NCI-H69 (cell line): ENCODE measurements at places on chromosomes 1 and 21.

GRCh38 chr1:910881-911721, 12.6 kb upstream of the SAMD11 start:
- DNase-seq, result peak; percentile 68

GRCh38 chr1:68230484-68230802, 1.9 kb downstream of the WLS start:
- no peak for DNase-seq

DNA sequence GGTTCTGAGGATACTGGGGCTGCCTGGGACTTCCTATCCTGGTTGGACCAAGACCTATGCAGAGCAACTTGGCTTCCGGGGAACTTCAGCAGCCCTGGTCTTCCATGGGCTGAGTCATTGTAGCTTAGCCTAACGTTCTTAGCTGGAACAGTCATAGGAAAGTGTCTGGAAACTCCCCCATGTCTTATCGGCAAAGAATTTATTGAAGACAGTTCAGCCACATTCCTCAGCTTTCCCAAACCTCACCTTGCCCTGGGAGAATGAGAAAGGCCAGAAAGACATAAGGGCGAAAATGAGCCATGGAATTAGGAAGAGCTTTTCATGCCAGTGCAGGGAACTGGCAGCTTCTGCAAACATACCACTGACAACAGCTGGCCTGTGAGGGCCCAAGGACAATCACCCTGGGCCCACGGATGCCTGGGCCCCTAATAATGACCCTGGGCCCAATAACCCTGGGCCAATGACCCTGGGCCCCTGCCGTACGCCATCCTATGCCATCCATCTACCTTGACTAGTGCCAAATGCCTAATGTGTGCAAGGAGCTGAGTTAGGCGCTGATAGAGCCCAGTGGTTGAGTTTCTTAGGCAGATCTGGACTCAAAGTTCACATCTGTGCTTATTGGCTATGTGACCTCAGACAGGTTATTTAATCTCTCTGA, 114.4 kb upstream of the GADD45A start:
- no peak for DNase-seq

- DNase-seq, result no peak
These were observed 90.0 kb downstream of the ASH1L start for GRCh38 chr1:155472491-155473083.

- no peak for DNase-seq
These were observed 53.9 kb upstream of the AKT3 start for GRCh38 chr1:243903895-243904294.

DNA sequence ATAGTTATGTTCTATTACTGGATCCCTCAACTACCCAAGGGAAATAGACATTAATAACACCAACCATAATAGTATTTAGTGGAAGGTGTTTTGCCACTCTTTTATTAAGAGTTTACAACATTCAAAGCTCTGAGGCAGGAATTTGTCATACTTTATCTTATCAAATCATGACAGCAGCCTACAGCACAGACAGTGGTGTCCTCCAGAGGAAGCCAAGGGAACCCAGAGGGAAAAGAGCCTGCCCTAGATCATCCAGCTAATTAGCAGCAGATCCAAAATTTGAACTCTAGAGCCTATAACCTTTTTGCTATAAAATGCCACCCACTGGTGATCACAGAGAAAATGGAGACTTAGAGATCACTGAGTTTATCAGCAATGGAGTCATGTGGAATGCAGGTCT, 18.2 kb downstream of the VAV3 start:
- DNase-seq, result no peak

DNA sequence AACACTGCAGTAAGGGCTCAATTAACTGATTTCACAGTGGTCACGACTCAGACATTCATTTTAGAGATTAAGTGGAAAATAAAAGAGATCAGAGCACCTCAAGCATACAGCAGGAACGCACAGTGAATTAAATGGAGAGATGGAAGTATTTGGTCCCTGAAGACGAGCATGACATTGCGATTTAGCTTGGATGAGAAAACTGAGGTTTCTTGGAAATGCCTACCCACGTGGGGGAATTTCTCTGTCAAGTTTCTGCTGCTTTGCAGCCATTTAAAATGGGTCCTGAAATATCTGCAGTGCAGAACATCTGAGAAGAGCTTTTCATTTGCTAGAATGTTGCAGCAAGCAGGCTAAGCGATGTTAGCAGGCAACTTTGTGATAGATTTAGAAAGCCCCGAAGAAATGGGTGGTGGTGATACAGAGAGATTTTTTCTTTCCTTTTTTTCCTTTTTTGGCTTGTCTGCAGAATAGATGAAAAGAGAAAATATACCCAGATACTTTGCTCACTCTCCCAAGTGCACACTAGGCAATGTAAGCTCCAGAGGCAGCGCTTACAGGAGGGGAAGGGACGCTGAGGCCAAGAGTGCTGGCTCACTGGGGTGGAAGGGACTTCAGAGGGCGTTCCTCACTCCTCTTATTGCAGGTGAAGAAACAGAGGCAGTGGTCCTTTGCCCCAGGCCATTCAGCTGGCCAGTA, 258.0 kb downstream of the KCNJ6 start:
- no peak for DNase-seq

DNA sequence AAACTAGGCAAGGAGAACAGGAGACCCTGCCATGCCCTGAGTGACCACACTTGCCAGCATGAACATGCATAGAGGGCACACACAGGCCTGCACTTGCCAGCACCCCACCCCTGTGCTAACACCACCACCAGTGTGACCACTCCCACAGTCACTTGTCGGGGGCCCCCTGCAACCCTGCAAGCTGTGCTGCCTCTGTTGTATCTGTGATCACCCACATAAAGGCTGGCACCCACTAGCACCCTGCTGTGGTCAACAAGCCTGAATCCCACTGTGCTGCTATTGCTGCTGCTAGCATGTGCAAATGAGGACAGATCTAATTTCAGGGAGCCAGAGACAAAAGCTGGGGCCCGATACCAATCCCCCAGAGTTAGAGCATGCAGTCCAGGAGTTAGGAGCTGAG, 217.7 kb downstream of the GIPC2 start:
- DNase-seq, result no peak

- DNase-seq, result no peak
These were observed 103.7 kb downstream of the CCDC185 start for GRCh38 chr1:223496883-223497282.

DNA sequence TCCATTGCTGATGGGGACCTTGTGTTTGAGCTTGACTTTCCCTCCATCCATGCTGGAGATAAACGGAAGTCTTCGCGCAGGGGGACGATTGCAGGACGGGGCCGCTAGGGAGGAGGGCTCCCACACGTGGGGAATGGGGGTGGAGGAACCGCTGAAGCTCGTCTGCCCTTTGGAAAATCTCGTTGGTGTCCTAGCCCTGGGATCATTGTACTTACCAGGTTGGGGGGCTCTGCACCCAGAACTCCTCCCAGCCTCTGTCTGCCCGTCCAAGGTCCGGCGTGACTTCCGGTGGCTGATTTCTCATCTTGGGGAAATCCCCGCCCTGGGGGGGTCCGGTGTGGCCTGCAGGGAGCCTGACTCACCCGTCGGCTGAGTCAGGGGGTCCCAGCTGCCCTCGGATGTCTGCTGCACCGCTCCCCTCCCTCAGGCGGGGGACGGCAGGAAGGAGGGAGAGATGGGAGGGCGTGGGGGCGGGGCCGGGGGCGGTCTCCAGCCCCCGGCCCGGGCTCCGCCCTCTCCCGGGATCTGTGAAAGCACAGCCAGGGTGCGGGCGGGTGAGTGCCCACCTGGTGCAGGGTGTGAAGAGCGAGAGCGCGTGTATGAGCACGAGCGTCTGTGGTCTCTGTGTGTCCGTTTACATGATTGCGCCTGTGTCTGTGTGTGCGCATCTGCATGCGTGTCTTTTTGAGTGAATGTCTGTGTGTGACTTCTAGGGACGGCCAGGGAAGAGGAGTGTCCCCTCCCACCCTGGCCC, 35.8 kb downstream of the PIK3CD start:
- DNase-seq, result peak; percentile 77

GRCh38 chr1:169484683-169485430, 887 bp downstream of the SLC19A2 start:
- DNase-seq, result peak; percentile 94

- DNase-seq, result peak; percentile 74
These were observed 277.0 kb downstream of the PTPRU start for GRCh38 chr1:29513357-29513756.

DNA sequence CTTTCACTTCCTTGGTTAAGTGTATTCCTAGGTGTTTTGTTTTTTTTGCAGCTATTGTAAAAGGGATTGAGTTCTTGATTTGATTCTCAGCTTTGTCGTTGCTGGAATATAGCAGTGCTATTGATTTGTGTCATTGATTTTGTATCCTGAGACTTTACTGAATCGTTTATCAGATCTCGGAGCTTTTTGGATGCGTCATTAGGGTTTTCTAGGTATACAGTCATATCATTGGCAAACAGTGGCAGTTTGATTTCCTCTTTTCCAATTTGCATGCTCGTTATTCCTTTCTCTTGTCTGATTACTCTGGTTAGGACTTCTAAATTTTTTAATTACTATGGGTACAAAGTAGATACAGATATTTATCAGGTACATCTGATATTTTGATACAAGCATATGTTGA, 75.4 kb downstream of the SLC35A3 start:
- DNase-seq, result no peak

DNA sequence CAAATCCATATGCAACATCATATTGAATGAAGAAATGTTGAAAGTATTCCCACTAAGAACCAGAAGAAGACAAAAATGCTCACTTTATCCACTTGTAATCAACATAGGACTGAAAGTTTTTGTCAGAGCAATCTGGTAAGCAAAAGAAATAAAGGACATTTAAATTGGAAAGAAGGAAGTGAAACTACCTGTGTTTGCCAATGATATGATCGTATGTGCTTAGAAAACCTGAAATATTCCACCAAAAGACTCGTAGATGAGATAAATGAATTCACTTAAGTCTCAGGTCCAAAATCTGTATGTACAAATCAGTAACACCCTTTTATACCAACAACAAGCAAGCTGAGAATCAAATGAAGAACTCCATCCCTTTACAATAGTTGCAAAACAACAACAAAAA, 8.5 kb downstream of the PRAMEF1 start:
- DNase-seq, result no peak
